A549 treated with GW870086 at 1 μM for 4 hours (cell line): ENCODE measurements at places on chromosomes 7 and 10. TPM values are rescaled to one million over a fixed set of nuclear protein-coding genes. Genes with fewer than 3 reads are reported as not detected.

The CCDC146 gene
- total RNA-seq, result 0.48 to 0.80 TPM (median 0.64 TPM) in 5 replicates

The CTAGE6 gene
- not detected in 5 replicates for total RNA-seq

The MALRD1 gene
- not detected in 5 replicates for total RNA-seq

The GPC2 gene
- 0.32 to 1.5 TPM (median 0.84 TPM) in 5 replicates for total RNA-seq

The GIMAP1 gene
- total RNA-seq, result not detected in 5 replicates

The CTAGE8 gene
- total RNA-seq, result not detected in 5 replicates

The GNGT1 gene
- total RNA-seq, result not detected in 5 replicates

The HOXA1 gene
- 2.2 to 3.9 TPM (median 3.3 TPM) in 5 replicates for total RNA-seq

The C7orf33 gene
- not detected in 5 replicates for total RNA-seq

The ABCB4 gene
- total RNA-seq, result 0.03 TPM in 1 of 5 replicates, not detected in the others

The CYP2C19 gene
- total RNA-seq, result 0.05 TPM in 1 of 5 replicates, not detected in the others

The OR2A2 gene
- total RNA-seq, result not detected in 5 replicates

The FAM25C gene
- 1.0 to 2.3 TPM (median 1.8 TPM) in 4 of 5 replicates, not detected in the other for total RNA-seq

The VWA2 gene
- total RNA-seq, result 0.05 TPM in 1 of 5 replicates, not detected in the others

The NUDT13 gene
- 2.5 to 5.4 TPM (median 3.5 TPM) in 5 replicates for total RNA-seq

The TUBAL3 gene
- 0.19 to 0.50 TPM (median 0.27 TPM) in 5 replicates for total RNA-seq

The OGDH gene
- total RNA-seq, result 25.7 to 31.2 TPM (median 29.0 TPM) in 5 replicates

The UTF1 gene
- 0.12 TPM in 1 of 5 replicates, not detected in the others for total RNA-seq

The ASAH2B gene
- 3.5 to 5.4 TPM (median 4.6 TPM) in 5 replicates for total RNA-seq

The FRAT2 gene
- total RNA-seq, result 5.1 to 7.9 TPM (median 7.6 TPM) in 5 replicates

The ABCA13 gene
- total RNA-seq, result 0.02 to 0.09 TPM (median 0.06 TPM) in 5 replicates

The DNAH11 gene
- 0.14 to 0.77 TPM (median 0.24 TPM) in 5 replicates for total RNA-seq

The LIPJ gene
- total RNA-seq, result not detected in 5 replicates

The FAM131B gene
- 0.27 to 0.65 TPM (median 0.40 TPM) in 5 replicates for total RNA-seq

The ANKRD2 gene
- 4.2 to 6.9 TPM (median 4.9 TPM) in 5 replicates for total RNA-seq

The ANKRD61 gene
- 0.43 to 0.77 TPM (median 0.53 TPM) in 5 replicates for total RNA-seq

The ZCCHC24 gene
- 2.0 to 4.4 TPM (median 3.7 TPM) in 5 replicates for total RNA-seq
